ENCODE measurements at places on chromosomes 2 and 18.

DNA sequence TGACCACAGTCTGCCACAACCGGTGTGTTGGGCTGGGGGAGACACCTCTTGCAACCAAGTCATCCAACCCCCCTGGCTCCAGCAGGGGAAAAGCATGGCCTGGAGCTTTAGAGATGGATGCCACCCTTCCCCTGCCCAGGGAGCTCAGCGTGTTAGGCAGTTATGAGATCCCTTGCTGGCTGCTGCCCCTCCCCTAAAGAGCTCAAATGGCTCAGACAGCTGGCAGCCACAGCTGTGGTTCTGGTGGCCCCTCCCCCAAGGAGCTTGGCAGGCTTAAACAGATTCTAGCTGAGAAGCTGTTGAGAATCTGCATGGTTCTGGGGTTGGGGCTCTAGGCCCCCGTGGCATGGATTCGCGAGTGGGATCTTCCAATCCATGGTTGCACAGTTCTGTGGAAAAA lies 64.7 kb downstream of the TEX51 start:
- no peak for DNase-seq

DNA sequence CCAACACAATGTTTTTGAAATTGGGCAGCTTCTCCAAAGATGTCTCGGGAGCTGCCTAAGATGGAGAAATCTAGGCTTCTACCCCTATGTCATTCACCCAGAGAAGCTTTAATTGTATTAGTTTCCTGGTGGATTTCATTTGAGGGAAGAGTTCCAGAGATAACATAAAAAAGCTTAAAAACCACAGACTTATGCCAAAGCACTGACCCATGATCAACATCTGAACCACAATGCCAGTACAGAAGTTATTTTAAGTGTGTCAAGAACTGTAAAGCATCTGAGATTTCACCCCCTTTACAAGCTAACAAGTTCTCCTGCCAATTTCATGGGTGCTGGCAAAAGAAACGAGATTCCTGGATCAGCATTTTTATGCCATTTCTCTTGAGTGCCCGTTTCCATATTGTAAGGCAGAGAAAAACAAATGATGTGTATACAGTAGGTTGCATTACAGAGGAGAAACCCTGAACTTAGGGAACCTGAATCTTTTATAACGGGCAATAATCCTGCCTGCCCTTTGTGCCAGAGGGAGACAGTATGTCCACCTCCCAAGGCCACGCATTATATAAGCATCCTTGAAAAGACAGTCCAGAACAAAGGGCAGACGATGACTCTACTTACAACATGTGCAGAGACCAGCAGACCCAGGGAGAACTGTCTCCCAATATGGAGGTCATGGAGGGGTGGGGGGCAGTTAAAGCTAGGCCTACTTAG lies 44.1 kb downstream of the MREG start:
- no peak for DNase-seq

DNA sequence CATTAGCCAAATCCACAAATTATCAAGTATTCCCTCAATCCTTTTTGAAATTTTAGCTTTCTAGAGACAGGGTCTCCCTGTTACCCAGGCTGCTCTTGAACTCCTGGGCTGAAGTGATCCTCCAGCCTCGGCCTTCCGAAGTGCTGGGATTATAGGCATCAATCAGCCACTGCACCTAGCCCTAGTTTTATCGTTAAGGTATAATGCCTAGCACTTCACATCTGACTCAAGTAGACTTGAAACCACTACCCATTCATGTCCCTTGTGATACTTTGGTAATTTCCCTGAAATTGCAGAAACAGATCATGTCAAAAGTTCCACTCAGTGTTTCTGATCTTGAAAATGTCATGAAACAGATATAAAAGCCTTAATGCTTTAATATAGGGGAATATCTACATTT lies 26.3 kb downstream of the MEX3C start:
- DNase-seq: no peak

DNA sequence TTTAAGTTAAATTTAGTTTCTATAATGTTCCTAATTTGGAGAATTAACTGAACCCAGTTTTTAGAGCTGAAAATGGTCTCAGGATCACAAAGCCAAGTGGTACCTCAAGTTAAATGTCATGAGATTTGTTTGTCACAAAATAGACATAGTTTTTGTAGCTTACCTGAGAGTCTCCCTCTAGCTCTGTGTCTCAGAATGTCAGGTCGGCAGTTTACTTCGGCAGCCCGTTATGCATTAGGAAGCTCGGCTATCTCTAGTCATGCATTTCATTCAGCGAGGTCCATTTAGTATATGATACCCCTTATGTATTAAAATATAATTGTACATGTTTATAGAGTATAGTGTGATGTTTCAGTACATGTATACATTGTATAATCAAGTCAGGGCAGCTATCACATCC lies 155.6 kb downstream of the EML6 start:
- no peak for DNase-seq

- DNase-seq: no peak
These were observed 667 bp downstream of the REEP1 start for GRCh38 chr2:86336675-86337243.

DNA sequence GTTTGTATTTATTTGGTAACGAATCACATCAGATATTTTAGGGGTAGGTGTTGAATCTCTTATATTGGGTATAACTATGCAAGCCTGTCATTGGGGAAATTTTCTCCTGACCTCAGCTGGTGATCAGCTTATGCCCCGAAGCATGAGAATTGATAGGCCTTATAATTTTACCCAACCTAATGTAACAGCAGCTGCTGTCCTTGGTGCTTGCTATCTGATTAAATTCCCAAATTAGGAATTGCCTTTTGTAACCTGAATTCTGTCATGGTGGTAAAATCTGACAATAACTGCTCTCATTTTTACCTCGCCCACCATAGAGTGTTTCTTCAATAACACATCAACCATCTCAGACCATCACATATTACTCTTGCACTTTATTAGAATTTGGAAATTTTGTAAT lies 1542.6 kb upstream of the PIK3C3 start:
- DNase-seq: no peak

DNA sequence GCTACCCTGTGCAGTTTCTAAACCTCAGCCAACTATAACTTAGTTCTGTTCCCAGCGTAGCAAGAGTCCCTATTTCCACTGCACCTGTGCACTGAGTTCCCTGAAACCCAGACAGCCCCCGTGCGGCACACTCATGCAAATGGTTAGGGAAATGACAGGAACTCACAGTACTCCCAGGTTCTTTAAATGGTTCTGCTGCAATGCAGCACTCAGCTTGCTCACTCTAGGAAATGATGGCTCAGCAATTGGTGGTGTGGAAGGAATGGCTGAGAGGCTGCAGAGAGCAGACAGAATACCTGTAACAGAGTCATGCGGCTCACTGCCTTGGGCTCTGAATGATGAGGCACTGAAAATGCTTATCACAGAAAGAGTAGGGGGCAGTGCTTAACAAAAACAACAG lies 143.0 kb downstream of the RAD51AP2 start:
- DNase-seq: no peak

DNA sequence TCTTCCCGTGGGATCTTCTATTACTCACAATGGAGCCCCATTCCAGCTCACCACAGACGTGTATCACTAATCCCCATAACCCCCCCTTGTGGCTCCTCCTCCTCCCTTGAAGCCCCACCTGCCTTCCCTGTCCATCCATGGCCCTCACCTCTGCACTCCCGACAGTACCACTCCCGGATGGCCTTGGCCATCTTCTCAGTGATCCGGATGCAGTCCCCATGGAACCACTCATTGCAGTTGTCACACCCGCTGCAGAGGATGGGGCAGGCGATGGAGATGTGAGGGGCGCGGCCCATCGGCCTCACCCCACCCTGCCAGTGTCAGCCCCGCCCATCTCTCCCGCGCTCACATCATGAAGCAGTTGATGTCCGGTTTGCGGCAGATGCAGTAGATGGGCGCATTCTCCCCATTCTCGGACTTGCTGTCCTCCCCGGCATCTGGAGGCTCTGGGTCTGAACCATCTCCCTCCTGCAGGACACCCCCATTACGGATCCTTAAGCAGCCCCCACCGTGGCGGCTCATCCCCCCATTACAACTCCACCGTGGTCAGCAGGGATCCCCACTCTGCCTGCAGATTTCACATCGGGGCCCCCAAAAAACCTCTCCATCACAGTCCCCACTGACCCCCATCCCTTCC lies 983 bp downstream of the CXXC1 start:
- DNase-seq: no peak

GRCh38 chr18:59950215-59950944 lies 50.6 kb downstream of the PMAIP1 start:
- DNase-seq: no peak

DNA sequence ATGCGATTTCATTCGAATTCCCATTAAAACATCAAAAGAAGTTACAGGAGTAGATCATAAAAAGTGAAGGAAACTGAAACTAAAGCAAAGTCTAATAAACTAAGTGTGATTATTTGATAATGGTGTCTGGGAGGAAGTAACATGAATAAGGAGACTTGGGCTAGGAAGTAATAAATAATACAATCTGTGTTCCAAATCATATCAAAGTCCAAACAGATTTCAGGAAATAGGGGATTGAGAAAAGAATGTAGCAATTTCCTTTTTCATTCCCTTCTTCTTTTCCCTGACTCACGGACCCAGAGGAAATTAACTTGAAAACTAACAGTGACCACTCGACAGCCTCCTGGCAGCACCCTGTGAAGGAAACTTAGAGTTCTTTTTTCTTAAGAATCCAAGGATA lies 758.4 kb upstream of the GCFC2 start:
- no peak for DNase-seq

GRCh38 chr18:27600245-27600644 lies 415.1 kb upstream of the CHST9 start:
- no peak for DNase-seq

DNA sequence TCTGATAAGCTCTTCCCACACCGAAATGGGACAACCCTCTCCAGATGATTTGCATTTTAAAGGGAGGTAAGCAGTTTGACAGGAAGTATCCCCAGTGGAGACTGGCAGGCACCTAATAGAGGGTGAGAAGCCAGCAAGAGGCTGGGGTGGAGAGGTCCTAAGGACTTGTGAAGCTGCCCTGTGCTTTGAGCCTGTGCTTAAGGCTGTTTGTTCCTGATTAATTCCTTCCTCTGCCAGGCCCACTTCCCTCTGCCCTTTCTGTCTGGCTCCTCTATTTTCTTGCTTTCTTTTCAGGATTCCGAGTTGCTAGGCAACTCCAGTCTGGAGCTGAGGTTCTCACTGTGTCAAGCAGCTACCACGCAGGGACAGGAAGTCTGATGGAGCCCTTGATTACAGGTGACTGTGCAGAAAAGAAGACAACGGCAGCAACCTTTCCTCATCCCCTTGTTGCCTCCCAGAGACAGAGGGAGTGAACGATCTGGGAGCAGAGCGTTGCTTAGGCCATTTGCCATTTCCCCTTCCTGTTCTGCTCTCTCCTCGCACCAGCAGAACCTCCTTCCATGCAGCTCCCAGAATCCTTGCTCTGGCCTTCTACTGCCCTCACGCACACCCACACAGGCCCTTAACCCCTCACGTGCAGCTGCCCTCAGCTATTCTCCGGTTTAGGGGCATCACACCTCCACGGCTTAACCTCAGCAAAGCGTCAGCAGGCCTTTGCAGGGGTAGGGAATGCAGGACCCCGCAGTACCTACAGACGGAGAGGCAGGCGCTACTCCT lies 103.6 kb upstream of the CELF4 start:
- no peak for DNase-seq

- DNase-seq: no peak
These were observed 57.6 kb upstream of the REL start for GRCh38 chr2:60823694-60824305.

DNA sequence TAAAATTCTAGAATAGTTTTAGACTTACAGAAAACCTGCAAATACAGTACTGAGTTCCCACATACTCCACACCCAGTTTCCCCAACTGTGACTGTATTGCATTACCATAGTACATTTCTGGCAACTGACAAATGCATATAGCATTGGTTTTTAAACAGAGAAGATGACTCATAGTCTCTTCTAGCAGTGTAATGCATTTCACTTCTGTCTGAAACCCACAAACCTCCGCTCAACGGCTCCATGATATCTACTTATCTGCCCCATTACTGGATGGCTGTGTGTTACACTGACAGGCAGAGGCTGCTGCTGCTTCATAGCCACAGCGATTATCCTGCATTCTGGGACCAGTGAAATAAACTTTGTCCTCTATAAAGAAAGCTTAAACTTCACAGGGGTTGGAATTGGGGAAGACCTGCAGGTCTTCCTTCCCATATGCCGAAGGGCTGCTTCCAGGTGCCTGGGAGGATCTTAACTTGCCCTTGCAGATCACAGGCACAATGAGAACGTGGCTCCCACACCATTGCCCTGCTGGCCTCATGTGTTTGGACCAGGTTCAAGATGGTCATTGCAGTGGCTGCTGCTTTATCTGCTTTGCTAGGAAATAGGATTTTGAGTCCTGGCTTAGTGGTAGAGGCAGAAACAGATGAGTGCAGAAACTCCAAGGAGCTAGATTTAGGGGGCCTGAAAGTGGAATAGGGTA lies 742.6 kb upstream of the HS6ST1 start:
- DNase-seq: no peak

DNA sequence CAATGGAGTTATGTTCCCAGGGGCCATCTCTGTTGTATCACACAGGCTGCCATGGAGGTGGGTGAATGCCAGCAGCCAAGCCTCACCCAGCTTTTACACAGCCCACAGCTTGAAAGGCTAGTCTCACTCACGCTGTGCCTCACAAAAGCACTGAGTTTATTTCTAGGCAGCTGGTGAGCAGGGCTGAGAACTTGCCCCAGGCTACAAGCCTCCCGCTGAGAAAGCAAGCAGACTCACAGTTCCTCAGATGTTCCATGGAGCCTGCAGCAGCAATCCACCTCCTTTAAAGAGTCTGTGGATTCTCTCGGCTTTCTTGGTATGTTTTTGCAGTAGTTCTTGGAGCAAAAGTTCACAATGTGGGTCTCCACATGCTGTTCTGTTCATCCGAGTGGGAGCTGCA lies 40.9 kb upstream of the ALKAL2 start:
- no peak for DNase-seq

DNA sequence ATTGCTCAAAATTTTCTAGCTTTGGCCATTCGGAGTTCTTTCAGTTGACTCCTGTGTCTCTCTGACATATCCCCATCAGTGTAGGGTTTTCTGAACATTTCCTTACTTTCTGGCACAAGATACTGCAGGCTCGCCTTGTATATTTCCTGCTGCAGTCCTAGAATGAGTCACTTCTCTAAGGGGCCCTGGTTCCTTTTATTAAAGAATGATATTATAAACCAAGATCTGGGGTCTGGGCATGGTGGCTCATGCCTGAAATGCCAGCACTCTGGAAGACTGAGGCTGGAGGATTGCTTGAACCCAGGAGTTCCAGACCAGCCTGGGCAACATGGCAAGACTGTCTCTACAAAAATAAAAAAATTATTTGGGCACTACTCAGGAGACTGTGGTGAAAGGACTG lies 3.0 kb upstream of the RPL37A start:
- no peak for DNase-seq

DNA sequence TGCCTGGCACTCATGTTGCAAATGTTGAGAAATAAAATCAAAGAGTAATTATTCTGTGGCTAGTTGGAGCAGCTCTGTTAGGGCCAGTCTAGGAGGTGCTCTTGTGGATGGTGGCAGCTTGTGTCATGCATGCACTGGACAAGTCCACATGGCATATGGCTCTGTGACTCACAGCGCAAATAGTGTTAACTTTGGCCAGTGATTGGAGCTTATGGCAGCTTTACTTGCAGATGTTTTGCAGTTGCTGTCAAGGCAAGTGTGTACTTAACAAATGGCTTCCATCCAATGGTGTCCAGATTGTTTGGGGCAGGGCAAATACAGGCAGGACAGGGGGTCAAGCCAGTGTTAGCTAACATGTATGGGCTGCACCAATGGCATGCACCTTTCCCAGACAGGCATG lies 26.1 kb upstream of the TMX3 start:
- DNase-seq: no peak

All from activated CD4-positive, CD25-positive, alpha-beta regulatory T cell treated with anti-CD3 and anti-CD28 coated beads, Interleukin-2, amount 50 U/mL, for 72 hours (primary cell).